H4 (cell line): ENCODE measurements at places on chromosomes 4 and X. TPM values are rescaled to one million over a fixed set of nuclear protein-coding genes. Genes with fewer than 3 reads are reported as not detected.

Gene SPANXD
- 65.9 and 74.7 TPM in 2 replicates for total RNA-seq

Gene COX7B2
- total RNA-seq: not detected in 2 replicates

Gene PLS3
- total RNA-seq: 126 and 161 TPM in 2 replicates

Gene PAGE1
- total RNA-seq: 0.39 and 0.41 TPM in 2 replicates

Gene FAAH2
- not detected in 2 replicates for total RNA-seq

Gene CFAP299
- total RNA-seq: 0.21 TPM in 1 of 2 replicates, not detected in the other

Gene GPR119
- total RNA-seq: not detected in 2 replicates

Gene SLC25A53
- 4.1 and 4.4 TPM in 2 replicates for total RNA-seq

Gene FAM156A
- 9.5 and 11.5 TPM in 2 replicates for total RNA-seq

Gene TRMT10A
- 5.5 TPM in 2 replicates for total RNA-seq

Gene FAM47B
- total RNA-seq: not detected in 2 replicates

Gene NIPAL1
- 0.37 and 1.5 TPM in 2 replicates for total RNA-seq

Gene CPLX1
- 0.17 TPM in 1 of 2 replicates, not detected in the other for total RNA-seq

GRCh38 chr4:119135721-119136121 lies at the start of gene MYOZ2:
TSS of gene MYOZ2 (plus strand) at chr4:119135832. CDS start at chr4:119136526, 694 bp downstream.
- DNase-seq: no peak

- peak; percentile 21 for DNase-seq
Observed at GRCh38 chr4:183610033-183610432, 49.0 kb downstream of the RWDD4 start.

DNA sequence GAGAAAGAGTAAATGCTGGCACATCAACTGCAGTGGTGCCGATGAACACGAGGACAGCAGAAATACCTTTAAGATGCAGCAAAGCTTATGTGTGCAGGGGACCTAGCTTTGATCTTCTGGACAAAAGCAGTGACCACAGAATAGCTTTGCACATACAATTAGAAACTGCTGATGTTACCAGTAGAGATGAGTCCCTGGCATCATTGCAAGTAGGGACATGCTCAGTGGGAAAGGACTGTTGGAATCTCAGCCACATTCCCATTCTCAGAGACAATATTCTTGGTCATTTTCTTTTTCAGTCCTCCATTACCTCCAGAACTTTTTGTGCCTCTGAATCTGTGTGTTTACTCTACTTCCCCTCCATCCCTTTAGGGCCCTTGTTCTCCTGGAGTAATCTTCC lies 16.9 kb upstream of the PDLIM3 start:
- DNase-seq: no peak

- no peak for DNase-seq
Observed at GRCh38 chr4:80249144-80249543, 17.3 kb upstream of the FGF5 start.

- DNase-seq: no peak
Observed at GRCh38 chr4:153834901-153835300, 46.0 kb upstream of the SFRP2 start.

- no peak for DNase-seq
Observed at GRCh38 chr4:121740796-121741409, 24.1 kb downstream of the SMIM43 start.

- DNase-seq: no peak
Observed at GRCh38 chrX:124269881-124270280, 62.6 kb upstream of the TEX13D start.

- DNase-seq: no peak
Observed at GRCh38 chr4:12703036-12703435, 781.1 kb downstream of the RAB28 start.

DNA sequence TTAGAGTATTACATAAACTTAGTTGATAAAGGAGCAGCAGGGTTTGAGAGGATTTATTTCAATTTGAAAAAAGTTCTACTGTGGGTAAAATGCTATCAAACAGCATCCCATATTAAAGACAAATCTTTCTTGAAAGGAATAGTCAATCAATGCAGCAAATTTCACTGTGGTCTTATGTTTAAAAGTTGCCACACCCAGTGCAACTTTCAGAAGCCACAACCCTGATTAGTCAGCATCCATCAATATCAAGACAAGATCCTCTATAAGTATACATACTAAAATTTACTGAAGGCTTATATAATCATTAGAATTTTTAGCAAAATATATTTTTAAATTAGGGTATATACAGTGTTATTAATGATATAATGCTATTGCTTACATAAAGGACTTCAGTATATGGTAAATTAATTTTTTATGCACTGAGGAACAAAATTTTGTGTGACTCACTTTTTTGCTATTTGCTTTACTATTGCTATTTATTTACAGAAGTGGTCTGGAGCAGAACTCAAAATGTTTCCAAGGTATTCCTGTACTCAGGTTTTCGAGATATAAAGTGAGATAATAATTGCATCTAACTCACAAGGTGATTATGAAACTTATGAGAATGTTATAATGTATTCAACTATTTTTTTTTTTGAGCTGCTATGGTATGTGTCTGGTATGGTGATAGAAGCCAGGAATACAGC lies 1127.6 kb downstream of the ADGRL3 start:
- DNase-seq: no peak

- DNase-seq: peak; percentile 35
Observed at GRCh38 chrX:97685753-97686152, 802.0 kb downstream of the RPA4 start.

DNA sequence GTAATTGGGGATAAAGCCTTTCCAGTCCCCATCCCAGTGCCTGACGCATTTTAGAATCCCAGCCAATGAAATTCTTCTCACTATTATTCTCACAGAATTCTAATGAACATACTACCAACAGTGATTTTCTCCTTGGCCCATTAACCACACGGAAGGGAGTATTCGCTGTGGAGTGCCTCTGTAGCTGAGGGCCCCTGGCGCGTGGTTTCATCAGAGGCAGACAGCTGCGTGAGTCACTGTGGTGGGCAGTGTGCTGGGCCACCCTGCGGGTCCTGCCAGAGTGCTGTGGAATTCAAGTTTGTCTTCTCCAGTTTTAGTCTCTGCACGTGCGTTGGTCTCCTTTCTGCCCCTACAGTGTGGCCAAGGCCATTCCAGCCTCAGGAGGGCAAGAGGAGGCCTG lies 335.4 kb upstream of the FAT1 start:
- DNase-seq: no peak

DNA sequence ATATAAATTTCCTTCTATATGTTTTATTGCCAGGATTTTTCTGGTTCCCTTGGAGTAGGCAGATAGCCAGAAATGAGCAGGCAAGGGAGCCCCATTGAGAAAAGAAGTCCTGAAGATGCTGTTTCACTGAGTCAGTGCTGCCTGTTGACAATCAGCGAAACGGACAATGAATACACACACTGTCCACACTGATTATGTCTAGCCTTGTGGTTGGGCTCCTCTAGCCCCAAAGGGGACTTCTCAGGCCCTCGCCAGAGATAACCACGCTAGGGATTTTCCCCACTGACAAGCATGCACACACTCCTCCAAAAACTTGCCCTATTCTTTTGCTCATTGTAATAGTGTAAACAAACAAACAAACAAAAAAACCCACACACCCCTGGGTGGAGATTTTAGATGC lies 369.3 kb downstream of the DMD start:
- DNase-seq: no peak
